ENCODE measurements at places on chromosomes 13 and 19.
A peak's percentile ranks its signal among the peaks of the same experiment; 100 is the strongest.

DNA sequence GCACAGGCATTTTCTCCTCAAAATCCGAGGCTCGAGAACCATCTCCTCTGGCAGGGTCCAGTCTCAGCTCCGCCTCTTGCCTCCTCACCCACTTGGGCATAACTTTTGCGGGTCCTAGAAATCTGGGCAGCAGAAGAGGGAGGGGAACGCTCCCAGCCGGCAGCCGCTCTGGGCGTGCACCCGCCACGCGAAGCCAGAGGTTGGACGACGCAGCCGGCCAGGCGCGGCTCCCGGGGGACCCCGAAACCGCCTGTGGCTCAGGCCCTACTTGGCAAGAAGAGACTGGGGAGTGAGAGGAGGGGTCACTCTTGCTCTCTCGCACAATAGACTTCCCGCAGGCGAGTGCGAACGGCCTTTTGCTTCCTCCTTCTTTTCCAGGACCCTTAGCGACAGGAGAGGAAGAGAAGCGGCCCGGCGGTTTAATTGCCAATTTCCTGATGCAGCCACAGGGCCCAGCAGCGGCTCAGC lies 6.0 kb upstream of the SOX1 start:
- peak; percentile 77 for DNase-seq

GRCh38 chr13:79171141-79172061 lies 234.7 kb downstream of the RBM26 start:
- DNase-seq, result peak; percentile 28

- DNase-seq, result no peak
Observed at GRCh38 chr13:83216479-83217245, 665.6 kb downstream of the SLITRK1 start.

DNA sequence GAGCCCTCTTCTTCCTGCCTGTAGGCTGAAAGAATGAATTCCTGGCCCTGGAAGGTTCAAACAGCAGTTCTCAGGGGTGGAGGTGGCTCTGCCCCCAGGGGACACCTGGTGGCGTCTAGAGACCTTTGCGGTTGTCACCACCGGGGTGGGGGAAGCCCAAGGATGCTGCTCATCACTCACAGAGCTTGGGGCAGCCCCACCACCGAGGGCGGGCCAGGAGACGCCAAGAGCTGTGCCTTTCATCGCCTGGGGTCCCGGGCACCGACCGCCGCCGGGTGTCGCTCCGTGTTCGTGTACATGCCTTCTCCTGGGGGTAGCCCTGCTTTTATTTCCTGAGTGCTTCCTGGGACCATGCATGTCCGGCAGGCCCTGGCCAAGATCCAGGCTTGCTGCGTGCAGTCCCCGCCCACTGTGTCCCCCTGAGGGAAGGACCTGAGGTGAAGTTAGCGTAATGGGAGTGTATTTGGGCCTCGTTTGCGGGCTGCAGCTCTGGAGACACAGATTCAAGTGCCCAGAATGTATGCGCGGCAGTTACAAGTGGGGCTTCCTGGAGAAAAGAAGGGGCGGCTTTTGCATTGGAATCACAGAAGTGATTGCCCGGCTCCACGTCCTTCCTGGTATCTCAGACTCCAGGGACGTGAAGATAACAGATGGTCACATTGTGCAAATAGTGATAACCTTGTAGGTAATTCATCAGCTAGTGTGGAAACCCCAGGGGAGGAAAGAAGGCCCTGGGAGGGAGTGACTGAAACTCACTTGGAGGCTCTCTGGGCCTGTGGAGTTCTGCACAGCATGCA lies 7.8 kb downstream of the DOT1L start:
- DNase-seq, result peak; percentile 71

DNA sequence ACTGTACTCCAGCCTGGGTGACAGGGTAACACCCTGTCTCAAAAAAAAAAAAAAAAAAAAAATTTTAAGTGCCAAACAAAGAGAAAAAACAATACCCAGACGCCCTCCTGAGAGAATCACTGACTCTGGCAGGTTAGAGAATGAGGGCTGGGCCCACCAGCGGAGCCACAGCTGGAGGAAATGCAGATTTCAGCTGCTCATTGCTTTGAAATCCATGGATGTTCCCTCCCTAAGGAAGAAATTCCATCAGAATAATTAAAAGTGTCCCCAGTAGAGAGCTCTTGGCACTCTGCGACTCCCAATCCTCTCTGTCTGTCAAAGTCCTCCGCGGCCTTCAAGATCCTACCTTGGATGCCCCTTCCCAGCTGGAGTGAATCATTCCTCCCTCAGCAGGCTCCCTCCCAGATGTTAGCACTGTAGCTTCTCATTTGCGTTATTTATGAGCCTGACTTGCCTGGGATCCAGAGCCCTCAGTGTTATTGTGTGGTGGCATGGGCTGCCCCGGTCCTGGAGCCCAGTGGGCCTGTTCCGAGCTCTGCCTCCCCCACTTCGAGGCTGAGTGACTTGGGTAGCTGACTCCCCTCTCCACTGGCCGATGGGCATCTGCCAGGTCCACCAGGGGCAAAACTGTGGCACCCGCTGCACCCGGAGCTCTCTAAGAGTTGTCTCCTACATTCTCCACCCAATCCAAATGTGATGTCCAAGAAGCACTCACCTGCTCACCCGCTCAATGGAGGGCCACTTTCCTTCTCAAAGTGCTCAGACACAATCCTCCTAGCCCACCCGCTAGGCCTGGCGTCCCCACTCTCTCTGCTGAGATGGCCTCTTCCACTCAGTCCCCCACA lies 47.0 kb downstream of the SERP2 start:
- DNase-seq, result no peak

Data from H9 (cell line).